NCI-H146 (cell line): ENCODE measurements at places on chromosomes 5 and 9.
A peak's percentile ranks its signal among the peaks of the same experiment; 100 is the strongest.

- DNase-seq: no peak
These were observed 18.1 kb upstream of the LPCAT1 start for GRCh38 chr5:1541702-1542400.

- DNase-seq: no peak
These were observed 58.3 kb downstream of the MFAP3 start for GRCh38 chr5:154097031-154097430.

- DNase-seq: peak; percentile 34
These were observed 2.7 kb upstream of the LCN12 start for GRCh38 chr9:136949239-136949816.

DNA sequence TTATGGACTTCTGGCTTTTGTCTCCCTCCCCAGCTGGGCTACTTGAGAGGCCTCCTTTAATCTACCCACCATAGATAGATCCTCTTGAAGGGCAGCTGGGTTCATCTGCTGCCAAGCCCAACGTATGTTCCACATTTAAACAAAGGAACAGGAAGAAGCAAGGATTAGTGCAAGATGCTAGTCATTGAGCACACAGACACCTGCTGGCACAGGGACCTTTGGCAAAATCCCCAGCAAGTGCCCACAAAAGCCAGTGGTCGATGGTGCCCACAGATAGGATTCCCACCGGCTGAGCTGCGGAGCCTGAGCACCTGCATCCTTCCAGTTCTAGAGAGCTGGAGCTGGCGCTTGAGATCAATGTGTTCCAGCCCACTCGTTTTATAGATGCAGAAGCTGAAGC is 57.7 kb upstream of the SHB start:
- DNase-seq: peak; percentile 51

DNA sequence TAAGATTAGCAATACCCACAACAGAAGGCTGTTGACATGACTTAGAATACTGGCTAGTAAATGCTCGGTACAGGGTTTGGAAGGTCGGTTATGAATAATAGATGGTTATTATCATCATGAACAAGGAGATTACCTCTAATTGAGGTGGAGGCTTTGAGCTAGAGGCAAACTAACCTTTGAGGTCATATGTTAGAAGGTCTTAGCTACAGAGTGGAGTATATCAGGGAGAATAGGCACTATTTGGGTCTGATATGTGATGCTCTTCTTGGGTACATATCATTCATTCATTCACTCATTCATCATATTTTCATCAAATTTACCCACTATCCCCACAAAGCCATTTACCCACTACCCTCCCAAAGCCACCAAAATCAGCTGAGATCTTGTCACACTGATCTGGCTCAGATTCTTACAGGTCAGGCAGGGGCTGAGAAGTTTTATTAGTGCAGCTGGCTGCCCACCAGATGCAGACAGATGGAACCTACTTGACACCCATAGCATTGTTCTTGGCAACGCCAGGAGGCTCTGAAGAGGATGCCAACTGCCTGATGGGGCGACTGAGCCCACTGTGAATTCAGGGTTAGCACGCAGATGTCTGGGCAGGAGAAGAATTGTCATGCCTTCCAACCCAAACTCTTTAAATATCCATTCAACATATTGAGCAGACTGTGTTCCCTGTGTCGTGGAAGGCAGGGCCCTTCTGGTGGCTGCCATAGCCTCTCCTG is 90.2 kb upstream of the SH3PXD2B start:
- no peak for DNase-seq

DNA sequence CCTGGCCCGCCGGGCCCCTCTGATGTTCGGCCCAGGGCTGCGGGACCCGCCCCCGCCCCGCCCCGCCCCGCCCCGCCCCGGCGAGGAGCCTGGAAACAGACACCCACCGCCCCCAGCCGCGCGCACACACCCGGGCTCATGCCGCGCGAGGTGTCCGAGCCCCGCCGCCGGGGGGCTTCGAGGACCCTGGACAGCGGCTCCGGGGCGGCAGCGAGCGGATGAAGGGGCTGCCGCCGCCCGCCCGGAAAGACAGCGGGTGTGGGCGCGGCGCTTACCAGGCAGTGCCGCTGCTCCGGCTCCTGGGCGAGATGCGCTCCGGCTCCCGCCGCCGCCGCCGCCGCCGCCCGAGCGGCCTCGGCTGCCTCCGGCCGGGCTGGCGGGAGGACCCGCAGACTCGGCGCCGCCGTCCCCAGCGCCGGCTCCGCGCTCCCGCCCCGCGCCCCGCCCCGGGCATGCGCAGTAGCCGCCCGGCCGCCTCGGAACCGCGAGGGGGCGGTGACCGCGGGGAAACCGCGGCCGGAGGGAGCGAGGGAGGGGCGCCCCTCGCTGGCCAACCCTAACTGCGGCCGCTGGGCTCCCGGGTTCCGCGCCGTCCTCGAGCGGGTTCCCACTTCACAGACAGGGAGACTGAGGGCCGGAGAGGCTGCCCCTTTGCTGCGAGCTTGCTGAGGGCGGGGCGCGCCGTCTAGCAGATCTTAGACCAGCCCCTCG is at the start of gene GPRIN1:
TSS of gene GPRIN1 (minus strand) at position 433 of the 711 bp plus-strand sequence. CDS start 10,322 bp downstream, outside the sequence.
- peak; percentile 66 for DNase-seq

DNA sequence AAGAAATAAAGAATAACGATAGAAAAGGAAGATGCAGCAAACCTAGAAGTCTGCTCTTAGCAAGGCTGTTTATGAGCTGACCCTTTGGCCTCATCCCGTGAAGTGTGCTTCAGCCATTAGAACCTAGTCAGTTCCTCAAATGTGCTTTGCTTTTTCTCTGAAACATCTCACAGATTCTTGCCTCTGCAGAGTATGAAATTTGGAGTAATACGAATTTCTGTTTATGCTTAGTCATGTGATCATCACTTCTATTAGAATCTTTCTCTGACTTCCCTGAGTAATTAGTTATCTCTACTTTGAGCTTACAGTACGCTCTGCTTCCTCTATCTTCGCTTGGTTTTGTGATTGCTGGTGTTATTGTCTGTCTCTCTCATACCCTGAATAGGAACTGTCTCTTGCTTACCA is 11.3 kb downstream of the CYSTM1 start:
- DNase-seq: no peak

DNA sequence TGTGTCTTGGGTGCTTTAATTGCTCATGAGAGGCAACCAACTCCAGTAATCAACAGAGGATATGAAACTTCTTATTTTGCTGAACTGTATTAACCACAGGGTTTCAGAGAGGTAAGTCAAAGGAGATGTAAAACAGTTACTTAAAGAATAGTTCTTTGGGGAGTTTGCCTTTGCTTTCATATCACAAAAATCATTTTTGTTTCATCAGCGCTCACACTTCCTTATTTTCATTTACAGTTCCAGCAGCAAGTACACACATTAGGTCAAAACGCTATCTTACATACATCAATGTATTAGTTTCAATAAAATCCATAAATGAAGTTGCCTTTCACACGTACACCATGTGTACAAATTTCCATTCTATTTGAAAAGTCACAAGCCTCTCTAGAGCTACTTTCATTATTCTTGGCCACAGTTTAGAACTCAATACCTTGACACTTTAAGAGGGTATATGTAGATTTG is 50.1 kb downstream of the ST8SIA4 start:
- no peak for DNase-seq

GRCh38 chr9:84293001-84293798 is 47.4 kb downstream of the SLC28A3 start:
- no peak for DNase-seq

DNA sequence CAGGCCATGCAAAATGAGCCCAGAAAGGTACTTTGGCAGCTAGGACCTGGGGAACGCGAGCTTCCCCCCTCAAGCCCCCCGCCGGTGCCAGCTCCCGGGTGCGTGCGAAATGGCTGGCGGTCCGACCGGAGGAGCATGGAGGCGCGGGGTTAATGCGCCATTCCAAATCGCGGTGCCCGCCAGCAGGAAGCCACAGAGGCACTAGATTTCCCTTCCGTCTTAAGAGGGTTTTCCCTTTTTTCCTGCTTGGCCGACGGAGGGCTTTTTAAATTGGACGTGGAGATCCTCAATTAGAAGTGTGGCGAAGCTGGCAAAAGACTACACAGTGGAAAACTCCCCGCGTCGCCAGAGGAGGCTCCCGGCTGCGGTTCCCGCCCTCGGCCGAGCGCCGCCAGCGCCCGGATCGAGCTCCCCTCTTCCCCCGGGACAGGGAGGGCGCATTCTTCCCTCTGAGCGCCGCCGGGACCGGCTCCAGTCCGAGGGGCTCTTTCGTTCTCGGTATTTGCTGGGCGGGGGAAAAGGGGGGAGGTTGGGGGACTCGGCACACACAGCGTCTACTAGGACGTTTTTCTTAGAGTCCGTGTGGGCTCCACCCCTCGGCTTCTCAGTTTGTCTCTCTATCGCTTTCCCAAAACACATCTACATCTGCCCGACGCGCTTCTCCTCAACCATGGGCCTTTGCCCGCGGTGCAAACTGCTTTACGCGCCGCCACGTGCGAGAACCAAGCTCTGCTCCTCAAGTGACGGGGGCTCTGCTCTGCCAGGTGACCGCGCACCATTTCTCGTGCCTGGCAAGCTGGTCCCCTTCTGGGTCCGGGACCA is 3.0 kb downstream of the GDNF start:
- DNase-seq: no peak

DNA sequence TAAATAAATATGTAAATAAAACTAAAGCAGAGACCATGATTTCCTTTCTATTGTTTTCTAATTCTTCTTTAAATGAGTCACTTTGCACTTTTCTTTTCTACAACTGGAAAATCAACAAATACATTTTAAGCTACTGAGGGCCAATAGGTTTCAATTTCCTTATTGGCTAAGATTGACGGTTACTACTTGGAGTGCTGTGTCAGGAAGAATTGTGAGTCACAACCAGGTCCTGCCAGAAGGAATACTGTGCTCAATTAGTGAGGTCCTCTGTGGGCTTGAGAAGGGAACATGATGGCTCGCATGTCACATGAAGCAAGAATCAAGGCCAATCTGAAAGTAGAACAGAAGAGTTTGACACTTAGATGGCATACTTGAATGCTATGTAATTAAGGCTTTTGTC is 110.8 kb downstream of the HMHB1 start:
- DNase-seq: no peak

- DNase-seq: no peak
These were observed 1.2 kb upstream of the CAPSL start for GRCh38 chr5:35939639-35940038.

- DNase-seq: no peak
These were observed 177.9 kb downstream of the XRCC4 start for GRCh38 chr5:83255268-83255667.

DNA sequence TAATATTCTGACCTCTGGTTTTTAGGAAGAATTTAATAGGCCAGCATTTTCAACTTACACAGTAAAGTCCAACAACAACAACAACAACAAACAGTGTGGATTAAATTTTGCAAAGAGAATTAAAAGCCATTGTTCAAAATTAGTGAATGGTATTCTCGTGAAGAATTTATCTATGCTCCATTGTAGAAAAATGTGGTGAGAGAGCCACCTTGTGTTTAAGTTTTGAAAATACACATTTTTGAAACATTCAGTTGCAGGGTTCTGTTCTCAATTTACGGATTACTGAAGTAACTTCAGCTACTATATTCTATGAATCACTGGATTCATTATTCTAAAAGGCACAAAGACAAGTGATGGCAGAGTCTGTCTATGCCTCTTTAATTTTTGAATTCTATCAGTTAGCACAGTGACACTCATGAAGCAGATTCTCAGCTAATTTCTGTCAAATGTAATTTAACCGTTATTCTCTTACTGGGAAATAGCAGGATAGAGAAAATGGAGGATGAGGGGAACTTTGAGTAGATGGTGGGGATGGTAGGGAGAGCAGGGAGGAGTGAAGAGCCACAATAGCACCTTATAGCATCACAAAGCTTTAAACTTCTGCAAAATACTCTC is 11.0 kb downstream of the CCDC152 start:
- DNase-seq: no peak

- DNase-seq: no peak
These were observed 66.0 kb upstream of the PPARGC1B start for GRCh38 chr5:149664083-149664482.

DNA sequence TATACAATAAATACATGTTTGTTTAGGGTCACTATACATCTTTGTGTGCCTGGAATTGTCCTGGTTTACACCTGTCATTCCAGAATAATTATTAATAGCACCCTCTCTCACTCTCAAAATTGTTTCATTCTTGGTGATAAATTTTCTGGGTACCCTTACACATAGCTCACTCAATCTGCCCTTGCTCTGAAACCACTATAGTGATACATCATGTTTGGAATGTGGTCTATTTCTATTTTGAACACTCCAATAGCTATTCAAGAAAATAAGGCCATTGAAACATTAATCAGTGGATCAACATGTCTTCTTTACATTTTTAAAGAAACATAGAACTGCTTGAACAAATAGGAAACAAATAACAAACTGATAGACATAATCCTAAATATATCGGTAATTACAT is 158.7 kb downstream of the ARRDC3 start:
- DNase-seq: no peak

DNA sequence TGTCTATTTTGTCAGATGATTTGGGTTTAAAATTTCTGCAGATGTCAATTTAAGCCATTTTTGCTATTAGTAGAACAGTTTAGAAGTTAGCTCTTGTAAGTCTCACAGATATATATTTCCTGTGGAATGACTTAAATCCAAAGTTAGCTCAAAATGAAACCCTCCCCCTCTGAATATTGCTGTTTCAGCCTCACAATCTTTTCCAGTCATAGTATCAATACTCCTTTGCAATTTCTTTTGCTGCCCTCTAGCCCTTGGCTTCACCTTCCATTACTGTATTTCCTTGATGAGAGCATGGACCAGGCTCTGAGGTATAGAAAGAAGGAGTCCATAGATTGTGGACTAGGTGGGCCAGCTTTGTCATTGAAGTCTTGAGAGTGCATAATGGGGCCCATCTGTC is 124.4 kb downstream of the ATG10 start:
- DNase-seq: no peak

DNA sequence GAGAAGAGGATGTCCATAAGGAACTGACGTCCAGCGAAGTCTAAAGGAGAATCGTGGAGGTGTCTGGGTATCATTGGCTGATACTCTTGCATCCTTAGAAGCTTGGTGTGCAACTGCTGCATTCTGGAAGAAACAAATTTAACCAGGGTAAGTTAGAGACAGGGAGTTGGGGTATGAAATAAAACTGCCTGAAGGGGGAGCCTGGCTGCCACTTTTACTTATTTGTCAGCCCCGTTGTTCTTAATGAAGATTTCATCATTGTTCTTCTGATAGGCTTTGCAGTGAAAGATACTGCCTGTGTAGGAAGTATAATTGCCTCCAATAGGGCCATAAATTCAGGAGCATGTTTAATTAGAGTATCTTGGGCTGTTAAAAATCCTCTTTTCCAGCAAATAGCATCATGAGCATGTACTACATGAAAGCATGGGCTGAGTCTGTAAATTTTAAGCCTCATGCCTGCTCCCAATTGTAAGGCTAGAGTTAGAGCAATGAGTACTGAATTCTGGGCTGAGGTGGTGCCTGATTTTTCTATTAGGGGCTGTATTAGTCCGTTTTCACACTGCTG is 1264.5 kb upstream of the ACO1 start:
- peak; percentile 79 for DNase-seq

- DNase-seq: no peak
These were observed 160.9 kb downstream of the LURAP1L start for GRCh38 chr9:12935714-12936113.

GRCh38 chr9:4042991-4043390 is 256.9 kb downstream of the GLIS3 start:
- DNase-seq: no peak

DNA sequence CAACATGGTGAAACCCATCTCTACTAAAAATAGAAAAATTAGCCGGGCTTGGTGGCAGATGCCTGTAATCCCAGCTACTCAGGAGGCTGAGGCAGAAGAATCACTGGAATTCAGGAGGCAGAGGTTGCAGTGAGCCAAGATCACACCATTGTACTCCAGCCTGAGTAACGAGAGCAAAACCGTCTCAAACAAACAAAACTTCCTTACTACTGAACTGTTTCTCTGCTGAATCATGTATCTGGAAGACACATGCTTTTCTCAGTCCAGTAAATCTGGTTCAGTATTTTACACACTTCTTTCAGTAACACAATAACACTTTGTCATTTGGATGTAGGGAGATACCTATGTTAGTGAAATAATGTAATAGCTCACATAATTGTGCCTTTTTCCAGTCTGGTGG is 7.9 kb downstream of the TRMT10B start:
- DNase-seq: no peak
